AG10803 (cell line): ENCODE measurements at places on chromosomes 3 and 15.

DNA sequence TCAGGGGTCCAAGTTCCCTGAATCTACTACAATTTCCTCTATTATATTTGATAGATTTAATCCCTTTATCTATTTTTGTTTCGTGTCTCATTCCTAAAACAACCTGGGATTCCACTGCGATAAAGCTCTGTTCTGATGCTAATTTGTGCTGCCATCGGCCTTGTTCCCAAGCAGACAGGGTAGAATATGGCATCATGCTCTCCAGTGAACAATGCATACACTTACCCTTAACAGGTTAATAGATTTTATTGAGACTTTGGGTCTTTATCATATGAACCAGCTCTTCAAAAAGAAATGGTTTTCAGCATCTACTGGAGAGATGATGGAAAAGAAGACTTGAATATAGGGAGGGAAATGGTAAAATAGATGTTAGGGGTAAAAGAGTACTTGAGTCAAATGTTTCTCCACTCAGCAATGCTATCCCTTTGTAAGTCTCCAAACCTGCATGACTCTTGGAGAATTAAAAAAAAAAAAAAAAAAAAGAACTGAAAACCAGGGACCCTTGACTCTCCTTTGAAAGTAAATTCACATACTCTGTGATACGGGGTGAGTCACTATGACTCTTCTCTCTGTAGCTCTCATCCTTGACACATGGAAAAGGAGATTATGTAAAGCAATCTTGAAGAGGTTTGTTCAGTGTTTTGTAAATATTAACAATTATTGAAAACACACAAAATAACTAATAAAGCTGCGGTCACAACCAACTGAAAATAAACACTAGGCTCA lies 268.8 kb downstream of the ZBTB20 start:
- peak; percentile 8 for DNase-seq

DNA sequence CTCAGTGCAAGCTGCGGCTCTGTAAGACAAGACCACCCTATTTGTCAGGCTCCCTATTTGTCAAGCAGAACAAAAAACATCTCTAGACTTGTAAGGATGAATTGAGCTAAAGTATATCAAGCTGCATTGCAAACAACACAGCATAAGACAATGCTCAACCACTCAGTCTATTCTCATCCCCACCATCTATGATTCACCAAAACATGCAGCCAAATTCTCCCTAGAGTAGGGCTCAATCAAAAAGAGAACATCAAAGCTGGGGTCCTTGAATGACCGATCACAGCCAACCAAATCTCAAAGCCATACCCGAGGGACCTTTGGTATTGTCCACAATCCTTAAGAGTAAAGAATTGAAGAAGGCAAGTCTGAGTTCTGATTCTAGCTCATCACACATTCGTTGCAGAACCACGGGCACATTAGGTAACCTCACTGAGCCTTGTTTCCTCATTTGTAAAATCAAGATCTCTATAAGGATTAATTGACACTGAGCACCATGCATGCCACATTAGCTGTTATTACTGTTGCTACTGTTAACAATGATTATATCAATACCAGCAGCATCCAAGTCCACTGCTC lies 31.2 kb downstream of the RFTN1 start:
- no peak for DNase-seq

DNA sequence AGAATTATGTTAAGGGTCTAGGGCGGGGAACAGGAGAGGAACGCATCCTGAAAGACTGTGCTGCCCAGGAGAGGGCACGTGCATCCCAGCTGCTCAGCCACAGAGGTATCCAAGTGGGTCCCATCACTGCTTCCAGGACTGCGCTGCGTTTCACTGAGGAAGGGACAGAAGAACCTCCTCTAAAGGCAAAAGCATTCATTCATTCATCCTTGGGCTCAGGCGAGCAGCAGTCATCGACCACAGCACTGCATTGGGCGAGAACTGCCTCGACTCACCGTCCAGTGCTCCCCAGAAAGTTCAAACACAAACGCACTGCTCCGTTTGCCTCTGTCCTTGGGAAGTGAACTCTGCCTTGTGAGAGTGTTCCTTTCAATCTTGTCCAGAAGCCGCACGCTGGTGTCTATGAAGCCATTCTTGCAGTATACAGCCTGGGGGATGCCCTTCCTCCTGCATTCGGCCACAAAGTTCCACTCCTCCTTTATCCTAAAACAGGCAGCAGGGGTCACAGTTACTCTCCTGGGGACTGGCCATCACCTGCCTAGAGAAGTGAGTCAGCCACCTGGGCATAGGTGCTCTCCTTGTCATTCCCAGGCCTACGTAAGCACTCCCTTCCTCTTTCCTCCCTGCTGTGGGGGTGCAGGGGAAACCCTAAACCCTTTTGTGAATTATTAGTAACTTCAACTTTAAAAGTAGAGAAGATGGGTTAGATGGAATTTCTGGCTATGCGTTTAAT lies 21.2 kb downstream of the LRRC2 start:
- DNase-seq, result no peak

DNA sequence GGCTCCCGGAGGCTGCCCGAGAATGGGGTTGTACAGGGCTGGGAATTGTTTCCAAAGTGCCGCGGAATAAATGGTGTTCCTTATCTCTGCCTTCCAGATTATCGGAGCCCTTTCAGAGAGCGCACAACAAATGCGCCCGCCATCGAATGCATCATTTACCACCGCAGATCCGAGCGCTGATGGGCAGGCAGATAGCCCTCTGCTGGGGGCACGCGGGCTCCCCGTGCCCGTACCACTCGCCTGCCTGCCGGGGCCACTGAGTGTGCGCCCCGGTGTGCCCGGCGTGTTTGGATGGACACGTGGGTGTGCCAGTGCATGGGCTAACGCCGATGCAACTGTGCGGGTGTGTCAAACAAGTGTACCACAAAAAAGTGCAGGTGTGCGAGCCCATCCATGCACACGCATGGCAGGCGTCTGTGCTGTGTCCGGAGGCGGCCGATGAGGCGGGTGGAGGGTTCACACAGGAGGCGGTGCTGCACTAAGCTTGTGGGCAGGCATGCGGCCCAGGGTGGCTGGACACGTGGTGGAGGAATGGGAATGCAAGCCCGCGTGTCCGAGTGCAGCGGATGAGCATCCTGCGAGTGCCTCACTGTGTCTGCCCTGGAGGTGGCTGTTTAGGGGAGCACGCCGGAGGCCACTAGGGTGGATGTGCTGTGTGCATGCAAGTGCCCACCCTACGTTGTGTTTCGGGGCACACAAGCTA lies 3.8 kb upstream of the GATA2 start:
- peak; percentile 48 for DNase-seq

- peak; percentile 82 for DNase-seq
Observed at GRCh38 chr15:32856753-32857152, 138.9 kb downstream of the GREM1 start.

DNA sequence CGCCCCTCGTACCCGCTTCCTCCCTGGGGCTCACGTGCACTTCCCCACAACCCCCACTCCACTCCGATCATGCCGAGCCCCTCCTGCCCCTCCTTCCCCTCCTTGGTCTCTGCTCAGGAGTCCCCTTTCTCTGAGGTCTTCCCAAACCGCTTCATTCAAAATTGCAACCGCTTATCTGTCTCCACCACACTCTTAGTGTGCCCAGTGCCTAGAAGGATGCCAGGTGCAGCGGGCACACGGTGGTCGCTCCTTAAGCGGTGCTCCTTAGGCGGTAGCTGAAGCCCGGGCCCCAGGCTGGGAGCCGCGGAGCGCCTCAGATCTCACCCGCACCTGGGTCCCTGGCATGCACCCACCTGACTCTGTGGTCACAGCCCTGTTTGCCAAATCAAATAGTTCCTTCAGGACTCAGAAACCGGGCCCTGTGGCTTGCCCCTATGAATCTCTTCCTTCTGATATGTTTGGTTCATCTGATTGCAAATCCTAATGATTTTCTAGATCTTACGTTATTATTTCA lies 524.5 kb downstream of the OCA2 start:
- no peak for DNase-seq

GRCh38 chr3:50303013-50303815 lies at the start of gene HYAL1:
Gene HYAL1 (minus strand): TSS chr3:50303574. CDS start chr3:50302956, 618 bp downstream.
- DNase-seq, result no peak

- no peak for DNase-seq
Observed at GRCh38 chr15:45021348-45021747, 1.6 kb upstream of the SORD start.

DNA sequence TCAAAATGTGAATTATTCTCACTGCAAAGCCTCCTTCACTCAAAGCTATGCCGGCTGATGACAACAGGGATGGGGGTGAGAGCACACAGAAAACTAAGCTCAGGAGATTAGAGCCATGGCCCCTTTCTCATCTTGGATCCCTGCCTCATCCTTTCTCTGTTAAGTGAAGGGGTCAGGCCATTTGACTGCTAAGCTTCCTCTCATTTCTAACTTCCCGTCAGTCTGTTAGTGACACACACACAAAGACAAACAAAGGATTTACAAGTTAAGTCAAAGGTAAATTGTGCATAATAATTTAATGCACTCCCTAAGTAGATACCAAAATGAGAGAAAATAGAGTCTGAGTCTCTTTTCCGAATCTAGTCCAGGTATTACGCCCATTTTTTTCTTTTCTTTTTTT lies 1.2 kb downstream of the SS18L2 start:
- no peak for DNase-seq

- no peak for DNase-seq
Observed at GRCh38 chr15:95868450-95868849, 462.1 kb upstream of the NR2F2 start.

- DNase-seq, result no peak
Observed at GRCh38 chr15:31483986-31484951, 157.6 kb downstream of the KLF13 start.

- DNase-seq, result no peak
Observed at GRCh38 chr3:60856257-60857046, 394.8 kb downstream of the FHIT start.
